Right ventricle myocardium inferior (tissue), 1 donor: ENCODE measurements at places on chromosomes 1 and 21.

GRCh38 chr1:115661157-115661556 is 19.4 kb downstream of the VANGL1 start:
- DNase-seq, result no peak

- no peak for DNase-seq
Measured at GRCh38 chr1:162734047-162734446, 56.5 kb upstream of the HSD17B7 start.

- no peak for DNase-seq
Measured at GRCh38 chr1:170856455-170856854, 78.9 kb upstream of the MROH9 start.

DNA sequence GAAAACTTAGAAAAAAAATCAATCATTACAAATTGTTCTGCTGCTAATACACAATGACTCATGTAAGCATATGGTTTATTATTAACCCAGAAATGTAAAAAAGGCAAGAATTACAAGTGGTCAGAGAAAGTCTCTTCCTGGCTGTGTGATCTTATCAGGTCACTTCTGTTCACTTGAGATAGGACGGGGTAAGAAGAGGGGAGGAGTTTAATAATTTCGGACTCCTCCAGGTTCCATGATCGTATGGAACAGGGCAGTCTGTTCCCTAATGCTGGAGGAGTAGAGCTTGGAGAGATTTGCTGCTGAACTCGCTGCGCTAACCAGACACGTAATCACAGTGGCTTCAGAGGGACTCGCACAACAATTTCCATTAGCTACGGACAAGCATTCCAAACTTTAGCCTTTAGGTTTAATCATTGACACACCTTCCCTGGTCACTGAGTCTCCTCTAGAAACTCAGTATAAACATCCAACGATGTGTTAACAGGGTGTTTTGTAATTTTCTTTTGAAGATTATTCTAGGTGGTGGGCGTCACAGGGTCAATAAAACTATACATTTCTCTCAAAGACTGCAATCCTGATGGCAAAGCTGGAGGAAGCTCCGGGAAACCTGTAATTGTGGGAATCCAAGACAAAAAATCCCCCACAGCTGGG is 1.3 kb downstream of the CRYZ start:
- no peak for DNase-seq

- no peak for DNase-seq
Measured at GRCh38 chr21:46286648-46287002, 483 bp downstream of the YBEY start.

GRCh38 chr1:168933141-168933805 is 173.2 kb upstream of the ATP1B1 start:
- DNase-seq, result no peak

GRCh38 chr1:1763657-1764621 is 14.3 kb downstream of the NADK start:
- DNase-seq, result peak; percentile 95

GRCh38 chr1:206786212-206786886 is 14.1 kb upstream of the IL10 start:
- no peak for DNase-seq

GRCh38 chr1:87358219-87358618 is 29.5 kb downstream of the LMO4 start:
- DNase-seq, result no peak

- no peak for DNase-seq
Measured at GRCh38 chr1:210446479-210446878, 117.8 kb downstream of the HHAT start.

DNA sequence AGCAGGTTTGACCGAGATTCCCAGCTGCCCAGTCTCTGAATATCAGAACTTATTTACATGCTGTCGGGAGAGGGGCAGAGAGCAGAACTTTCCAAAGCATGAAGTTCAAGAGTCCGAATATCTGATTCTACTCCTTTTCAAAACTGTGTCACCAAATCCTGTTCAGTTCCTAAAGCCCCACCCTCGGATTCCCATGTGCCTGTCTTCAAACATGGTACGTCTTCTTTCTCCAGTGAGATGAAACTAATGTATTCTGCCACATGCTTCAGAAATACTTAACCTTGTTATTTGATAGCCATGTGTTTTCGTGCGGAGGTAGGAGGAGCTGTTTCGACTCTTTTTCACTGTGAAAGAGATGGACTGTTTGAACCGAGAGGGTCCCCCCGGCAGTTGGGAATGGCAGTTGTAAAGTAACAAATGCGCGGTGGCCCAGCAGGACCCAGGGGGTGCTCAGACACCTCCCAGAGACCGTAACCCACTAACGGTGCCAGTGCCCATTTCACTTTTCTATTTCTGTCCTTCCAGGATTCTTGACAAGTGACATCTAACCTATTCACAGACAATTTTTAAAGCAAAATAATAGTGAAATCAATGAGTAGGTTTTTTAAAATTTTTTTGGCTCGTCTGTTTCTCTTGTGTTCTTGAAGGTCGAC is 67.2 kb downstream of the ZBTB18 start:
- no peak for DNase-seq

DNA sequence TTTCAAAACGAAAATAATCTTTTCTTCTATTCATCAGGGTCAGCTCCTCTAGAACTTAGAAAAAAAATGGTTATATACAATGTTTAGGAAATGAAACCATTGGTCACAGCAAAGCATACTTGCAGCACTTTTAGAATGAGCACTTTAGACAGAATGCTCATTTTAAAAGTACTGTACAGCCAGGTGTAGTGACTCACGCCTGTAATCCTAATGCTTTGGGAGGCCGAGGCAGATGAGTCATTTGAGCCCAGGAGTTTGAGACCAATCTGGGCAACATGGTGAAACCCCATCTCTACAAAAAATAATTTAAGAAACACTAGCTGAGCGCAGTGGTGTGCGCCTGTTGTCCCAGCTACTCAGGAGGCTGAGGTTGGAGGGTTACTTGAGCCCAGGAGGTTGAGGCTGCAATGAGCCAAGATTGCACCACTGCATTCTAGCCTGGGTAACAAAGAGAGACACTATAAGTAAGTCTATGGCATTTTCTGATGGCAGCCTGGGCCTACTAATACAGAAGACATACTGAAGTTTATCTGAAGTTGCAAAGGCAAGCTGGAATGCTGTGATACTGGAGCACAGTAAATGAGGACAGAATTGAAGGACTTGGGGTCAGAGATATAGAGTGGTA is 48.9 kb upstream of the ZNF326 start:
- no peak for DNase-seq

DNA sequence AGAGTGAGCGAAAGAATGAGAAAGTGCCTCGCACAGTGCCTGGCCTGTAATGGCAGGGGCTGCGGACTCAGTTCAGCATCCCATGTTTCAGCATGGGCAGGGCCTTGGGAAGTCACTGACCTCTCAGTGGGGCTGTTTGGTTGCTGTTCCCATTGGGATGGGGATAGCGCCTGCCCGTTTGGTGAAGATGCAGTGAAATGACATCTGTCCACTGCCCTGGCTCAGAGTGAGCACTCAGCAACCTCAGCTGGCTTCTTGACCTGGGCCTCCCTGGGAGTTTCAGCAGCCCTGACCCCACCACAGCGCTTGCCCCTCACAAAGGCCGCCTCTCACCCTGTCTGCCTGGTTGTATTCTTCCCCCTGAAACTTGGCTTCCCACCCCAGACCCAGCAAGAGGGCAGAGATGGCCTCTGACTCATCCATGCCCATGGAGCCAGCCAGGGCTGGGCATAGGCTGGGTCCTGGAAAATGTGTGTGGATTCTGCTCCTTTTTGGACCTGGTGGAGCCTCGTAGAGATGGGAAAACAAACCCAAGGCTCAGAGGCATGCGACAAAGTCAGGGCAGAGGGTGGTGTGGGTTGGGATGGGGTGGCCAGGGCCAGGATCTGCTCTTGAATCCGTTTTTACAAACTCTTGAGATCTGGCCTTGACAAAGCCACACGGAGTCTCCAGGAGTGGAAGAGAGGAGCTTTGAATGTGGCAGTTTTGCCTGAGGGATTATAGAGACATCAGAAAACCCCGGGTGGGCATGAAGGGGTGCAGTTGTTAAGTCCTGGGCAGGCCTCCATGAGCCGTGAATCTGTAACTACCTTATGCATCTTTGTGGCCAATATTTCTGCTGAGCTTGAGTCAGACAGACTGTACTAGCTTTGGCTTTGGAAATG is 1.2 kb downstream of the XKR8 start:
- DNase-seq, result no peak

DNA sequence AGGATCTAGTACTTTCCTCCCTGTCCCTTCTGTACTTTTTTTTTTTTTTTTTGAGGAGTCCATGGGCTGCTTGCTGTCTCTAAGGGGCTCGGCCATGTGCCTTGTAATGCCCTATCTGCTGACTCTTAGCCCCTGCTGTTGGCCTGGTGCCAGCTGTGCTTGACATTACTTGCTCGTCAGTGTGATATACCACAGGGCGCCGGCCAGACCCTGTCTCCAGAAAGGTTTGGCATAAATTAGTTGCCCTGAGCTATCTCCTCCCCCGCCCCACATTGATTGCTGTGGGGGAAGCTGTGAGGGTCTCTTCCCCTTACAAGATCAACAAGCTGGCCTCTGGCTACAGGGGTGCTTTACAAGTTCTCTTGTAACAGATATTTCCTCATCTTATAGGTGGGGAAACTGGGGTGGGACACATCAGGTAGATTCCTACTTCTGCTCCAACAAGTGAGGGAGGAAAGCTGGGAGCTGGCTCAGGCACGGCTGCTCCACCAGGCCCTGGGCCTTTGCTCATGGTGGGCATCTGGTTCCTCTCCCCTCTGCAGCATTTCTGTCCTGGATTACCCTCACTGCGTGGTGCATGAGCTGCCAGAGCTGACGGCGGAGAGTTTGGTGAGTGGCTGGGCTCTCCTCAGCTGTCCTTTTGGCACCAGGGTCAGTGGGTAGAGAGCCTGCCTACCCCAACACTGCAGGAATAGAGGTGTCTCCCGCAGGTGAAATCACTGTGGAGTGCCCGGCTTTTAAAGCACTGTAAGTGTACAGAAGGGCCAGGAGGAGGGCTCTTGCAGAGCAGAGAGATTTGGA is 15.6 kb downstream of the STRIP1 start:
- no peak for DNase-seq
